ENCODE measurements at places on chromosomes 2 and 18. TPM values are rescaled to one million over a fixed set of nuclear protein-coding genes. Genes with fewer than 3 reads are reported as not detected.

GRCh38 chr2:239662413-239663120 is 261.7 kb upstream of the HDAC4 start:
- no peak for DNase-seq

GRCh38 chr2:71727562-71727961 is 274.2 kb downstream of the DYSF start:
- no peak for DNase-seq

DNA sequence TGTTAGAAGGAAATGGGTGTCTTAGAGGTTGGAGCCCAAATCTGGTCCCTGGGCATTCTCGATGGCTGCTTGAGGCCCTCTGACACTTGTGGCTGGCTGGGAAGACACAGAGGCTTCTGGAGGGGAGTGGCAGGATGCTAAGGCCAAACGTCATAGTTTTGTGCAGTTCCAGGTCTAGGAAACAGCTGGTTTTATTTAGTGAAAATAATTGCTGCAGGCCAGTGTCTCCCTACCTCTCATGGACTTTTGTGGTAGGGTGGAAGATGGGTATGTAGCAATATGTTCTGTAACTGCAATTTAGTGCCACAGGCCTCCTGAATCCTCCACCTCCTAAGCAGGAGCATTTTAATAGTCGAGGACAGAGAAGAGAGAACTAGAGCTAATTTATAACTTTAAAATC is 32.2 kb upstream of the SPRED2 start:
- DNase-seq, result no peak

Gene DNAJC5G
- not detected for total RNA-seq

- no peak for DNase-seq
These were observed 4.2 kb downstream of the ZNF516 start for GRCh38 chr18:76490670-76491472.

DNA sequence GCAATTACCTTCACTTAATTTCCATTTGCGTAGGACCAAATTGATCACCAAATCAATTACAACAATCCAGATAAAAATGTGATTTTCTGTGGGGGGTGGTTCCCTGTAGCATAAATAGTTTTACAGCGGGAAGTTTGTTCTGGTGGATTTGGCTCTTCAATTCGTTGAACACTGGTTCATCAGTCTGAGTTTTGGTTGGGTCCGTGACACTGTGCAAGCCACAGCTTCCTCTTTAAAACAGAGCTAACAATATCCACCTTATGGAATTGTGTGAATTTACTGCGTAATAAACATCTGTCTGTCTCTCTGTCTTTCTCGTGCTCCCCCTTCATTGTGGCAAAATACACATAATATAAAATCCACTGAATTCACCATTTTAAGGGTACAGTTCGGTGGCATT is 310.8 kb downstream of the TGIF1 start:
- no peak for DNase-seq

Gene SLC14A1
- total RNA-seq, result not detected

DNA sequence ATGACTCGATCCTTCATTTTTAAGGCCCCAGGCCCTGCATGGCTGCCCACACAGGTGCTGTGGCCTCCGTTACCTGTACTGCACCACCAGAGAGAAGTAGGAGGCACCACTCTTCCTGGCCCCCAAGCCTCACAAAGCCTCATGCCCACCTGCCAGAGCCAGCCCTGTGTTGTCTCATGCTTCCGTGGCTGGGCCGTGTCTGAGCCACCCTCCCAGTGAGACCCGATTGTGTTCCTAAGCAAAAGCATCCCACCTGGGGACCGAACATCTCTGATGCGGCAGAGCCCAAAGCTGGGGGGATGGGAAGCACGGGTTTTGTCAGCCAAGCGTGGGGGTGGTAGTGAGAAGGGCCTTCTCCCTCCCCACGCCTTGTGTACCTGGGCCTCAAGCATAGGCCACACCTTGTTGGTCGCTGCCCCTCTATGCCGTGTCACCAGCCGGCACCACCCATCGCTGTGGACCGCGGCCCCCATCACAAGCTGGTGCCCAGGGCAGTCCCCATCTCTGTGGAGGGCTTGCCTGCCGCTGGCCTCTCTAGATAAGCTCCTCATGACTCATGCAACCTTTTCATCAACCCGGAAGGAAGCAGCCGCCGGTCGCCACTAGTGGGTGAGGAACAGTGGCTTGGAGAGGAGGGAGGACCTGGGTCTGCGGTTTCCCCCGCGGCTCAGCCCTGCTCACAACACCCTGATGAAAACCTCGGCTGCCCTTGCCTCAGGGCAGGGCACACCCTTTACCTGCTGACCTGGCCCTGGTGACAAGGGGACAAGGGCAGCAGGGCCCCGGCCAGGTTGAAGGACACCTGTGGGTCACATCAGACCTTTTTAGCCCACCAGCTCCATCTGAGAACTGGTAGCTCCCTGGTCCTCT is 2.7 kb upstream of the RNPEPL1 start:
- no peak for DNase-seq

Gene KCNG2
- total RNA-seq, result 3.8 TPM

Gene NEU2
- total RNA-seq, result not detected

GRCh38 chr2:55030766-55031165 is 19.5 kb downstream of the RTN4 start:
- no peak for DNase-seq

DNA sequence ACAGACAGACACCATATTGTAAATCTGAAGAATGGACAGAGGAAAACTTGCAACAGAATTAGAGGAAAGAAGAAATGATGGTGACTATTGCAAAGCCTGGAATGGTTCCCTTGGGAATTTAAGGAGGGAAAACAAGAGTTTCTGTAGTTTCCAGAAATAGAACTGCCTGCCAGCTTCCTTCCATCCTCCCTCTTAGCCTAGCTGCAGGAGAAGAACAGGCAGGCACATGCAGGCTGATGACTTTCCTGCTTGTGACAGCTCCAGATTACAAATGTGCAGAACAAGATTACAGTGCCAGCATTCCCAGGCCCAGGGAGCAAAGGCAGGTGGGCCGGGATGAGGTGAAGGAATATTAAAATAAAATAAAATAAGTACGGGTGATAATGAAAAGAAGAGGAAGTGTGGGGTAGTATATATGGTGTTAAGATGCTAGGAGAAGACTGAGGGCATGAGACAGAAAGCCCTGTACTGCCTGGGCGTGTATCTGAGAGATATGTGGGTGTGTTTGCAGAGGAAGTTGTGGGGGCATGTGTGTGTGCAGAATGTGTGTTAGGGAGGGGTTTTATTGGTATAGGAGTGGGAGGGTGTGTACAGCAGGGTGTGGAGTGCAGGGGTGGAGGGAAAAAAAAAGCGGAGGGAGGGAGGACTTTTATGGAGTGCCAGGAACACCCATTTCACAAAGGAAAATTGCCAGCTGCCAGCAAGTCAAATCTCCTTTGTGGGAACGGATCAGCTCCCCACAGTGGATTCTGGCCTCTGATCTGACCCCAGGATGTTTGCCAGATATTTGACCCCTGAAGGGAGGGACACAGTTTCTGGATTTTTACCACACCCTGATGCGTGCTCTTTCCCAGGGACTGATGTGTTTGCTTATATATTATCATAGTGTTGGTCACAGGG is 43.9 kb upstream of the NEMP2 start:
- DNase-seq, result peak; percentile 20

GRCh38 chr2:218858671-218859555 is 692 bp upstream of the WNT6 start:
- no peak for DNase-seq

DNA sequence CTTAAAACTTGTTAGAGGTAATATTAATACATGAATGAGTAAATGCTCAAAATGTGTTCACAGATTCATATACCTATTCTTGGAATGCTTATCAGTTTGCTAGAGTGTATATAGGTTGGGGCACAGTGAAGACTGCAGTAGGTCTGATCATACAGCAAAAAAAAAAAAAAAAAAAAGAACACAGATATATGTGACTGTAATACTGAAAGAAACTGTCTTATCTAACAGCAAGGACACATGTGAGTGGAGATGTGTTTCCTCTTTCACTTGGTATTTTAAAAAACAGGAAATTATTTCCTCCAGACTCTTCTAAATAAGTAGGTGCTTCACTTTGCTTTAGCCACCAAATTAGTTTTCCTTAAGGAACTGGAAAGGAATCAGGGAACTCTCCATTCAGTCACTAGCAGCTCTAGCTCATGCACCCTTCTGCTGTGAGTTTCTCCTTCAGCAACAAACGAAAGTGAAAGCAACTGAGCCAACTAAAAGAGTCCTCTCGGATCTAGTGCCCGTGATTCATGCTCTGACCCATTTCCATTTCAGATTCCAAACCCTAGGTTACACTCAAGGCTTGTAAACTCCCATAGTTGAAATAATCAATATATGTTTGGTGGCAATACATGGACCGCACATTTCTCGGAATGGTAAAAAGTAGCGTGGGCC is 98.5 kb downstream of the DSEL start:
- DNase-seq, result no peak

- DNase-seq, result no peak
These were observed 41.0 kb downstream of the TMEM87B start for GRCh38 chr2:112096098-112096497.

DNA sequence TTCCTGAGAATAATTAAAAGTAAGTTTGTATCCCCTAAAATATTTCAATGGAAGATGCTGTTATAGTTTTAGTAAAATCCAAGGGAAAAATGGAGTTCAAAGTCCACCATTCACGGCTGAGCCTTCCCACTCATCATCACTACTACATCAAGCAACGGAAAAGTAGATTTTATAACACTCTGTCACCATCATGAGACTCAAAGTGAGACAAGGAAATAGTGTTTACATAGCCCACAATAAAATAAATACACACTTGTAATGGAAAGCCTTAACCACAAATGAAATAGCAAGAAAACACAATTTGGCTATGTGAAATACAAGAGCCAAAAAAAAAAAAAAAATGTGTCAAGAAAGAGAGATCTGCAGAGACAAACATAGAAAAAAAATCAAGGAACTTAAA is 569.9 kb upstream of the REG3G start:
- DNase-seq, result no peak

DNA sequence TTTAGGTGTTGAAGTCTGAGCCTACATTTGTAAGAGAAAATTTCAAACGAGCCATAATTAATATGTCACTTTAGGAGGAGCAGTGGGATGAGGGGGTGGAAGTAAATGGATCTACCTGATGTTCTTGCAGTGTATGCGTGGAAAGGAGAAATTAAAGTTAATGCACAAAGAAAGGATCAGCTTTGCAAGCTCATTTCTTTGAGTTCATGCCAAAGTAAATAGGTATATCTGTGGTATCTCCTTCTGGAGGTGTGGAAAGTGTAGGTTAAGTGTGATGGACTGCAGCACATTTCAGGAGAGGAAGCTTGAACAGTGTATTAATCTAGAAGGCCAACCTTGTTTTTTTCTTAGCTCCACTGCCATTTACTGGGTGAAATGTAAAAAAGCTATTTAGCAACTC is 307.5 kb upstream of the ZEB2 start:
- DNase-seq, result no peak

GRCh38 chr2:44087714-44088092 is 81.0 kb upstream of the PPM1B start:
- DNase-seq, result no peak

DNA sequence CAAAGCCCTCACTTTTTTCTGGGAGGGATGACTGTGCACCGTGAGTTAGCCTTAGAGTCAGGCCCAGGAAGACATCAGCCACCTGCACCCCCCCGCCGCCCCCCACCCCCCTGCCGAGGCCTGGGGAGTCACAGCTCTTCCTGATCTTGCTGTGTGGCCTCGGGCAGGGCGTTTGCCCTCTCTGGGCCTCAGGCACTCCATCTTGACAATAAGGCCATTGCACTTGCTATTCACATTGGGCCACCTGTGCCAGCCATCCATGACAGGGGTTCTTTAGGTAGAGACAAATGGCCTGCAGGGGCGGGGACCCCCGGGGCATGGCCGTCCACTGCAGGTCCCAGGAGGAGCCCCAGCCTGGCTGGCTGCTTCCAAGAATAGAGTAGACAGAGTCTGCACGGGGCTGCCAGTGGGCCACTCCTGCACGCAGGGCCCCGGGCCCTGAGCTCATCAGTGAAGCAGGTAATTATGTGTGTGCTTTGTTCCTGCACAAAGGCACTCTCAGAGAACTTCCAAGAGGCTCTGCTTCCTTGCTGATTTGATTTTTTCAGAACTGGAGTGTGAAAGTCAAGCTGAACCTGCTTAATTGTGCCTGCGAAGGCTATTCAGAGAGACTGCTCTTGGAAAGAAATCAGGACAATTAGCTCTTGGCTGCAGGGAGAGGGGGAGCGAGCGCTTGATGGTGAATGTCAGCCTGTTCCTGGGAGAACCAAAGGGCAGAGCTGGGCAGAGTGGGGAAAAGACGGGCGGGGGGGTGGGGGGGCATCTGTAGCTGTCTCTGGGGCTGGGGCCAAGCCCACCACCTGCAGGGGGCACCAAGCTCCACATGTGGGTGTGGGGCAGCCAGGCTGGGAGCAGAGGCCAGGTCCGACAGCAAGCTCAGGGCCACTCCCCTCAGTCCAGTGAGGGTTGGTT is 40.3 kb downstream of the RRM2 start:
- peak; percentile 72 for DNase-seq

Gene KIF1A
- total RNA-seq, result 24.9 TPM

DNA sequence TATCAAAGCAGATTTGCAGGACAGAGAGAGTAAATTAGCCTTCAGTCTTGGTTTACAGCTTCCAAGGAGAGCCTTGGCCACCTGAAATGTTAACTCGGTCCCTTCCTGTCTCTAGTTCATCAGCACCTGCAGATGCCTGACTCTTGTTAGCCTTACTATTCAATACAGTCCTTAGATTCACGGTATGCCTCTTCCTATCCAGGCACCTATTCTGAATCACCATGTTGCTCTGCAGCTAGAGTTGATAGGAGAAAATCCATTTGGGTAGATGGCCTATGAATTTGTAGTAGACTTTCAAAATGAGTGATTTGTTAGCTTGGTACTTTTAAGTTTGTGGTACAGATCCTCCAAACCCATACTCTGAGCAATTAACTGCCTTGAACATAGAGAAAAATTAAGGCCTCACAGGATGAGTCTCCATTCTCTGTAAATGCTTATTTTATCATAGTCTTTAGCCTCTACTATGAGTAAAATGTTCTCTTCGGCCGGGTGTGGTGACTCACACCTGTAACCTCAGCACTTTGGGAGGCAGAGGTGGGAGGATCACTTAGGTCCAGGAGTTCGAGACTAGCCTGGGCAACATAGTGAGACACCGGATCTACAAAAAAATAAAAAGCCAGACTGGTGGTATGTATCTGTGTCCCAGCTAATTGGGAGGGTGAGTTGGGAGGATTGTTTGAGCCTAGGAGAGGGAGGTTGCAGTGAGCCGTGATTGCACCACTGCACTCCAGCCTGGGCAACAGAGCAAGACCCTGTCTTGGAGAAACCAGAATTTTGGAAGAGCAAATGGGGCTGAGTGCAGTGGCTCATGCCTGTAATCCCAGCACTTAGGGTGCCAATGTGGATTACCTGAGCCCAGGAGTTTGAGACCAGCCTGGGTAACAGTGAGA is 32.9 kb downstream of the PTCD3 start:
- DNase-seq, result no peak

Gene CDKL4
- 1.6 TPM for total RNA-seq

Gene MEMO1
- 102 TPM for total RNA-seq

Gene HOXD4
- not detected for total RNA-seq

GRCh38 chr2:234292205-234292961 is 204.5 kb downstream of the ARL4C start:
- DNase-seq, result no peak

DNA sequence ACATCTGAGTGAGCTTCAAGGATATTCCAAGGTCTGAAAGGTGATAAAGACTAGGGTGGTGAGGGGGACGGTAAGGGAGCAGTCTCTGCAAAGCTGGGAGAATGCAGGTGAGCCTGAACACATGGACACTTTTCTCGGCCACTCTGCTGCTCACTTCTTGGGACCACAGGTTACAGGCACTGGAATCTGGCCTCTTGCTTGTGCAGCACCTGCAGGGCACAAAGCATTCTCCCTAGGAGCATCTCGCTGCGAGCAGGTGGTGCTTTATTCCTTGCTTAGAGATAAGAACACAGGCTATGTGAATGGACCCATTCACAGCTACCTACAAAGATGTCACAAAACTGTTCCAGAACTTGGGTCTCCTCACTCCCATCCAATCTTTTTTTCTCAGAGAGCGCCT is 153.2 kb downstream of the DDX1 start:
- no peak for DNase-seq
